Heart left ventricle (tissue), 16 donors: ENCODE measurements at places on chromosomes 6 and 20. TPM values are rescaled to one million over a fixed set of nuclear protein-coding genes. Genes with fewer than 3 reads are reported as not detected.

DNA sequence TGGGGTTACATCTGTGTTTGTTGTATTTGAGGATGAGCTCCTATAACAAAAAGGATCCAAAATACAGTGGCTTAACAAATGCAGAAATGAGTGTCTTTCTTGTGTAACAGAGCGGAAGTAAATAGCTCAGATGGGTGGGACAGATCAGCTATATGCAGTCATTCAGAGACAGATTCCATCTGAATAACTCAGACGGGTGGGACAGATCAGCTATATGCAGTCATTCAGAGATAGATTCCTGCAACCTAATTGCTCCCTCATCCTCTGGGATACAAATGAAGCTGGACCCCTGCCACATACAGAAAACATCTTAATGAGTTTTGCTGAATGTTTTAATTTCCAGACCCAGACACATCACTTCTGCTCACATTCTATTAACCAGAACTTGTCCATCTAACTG is 332.3 kb downstream of the BCKDHB start:
- H3K27ac ChIP-seq = no peak overlapping the region
- no peaks in the 10 kb centered on the region for H3K36me3 ChIP-seq
- no peaks in the 10 kb centered on the region for H3K4me1 ChIP-seq
- H3K4me3 ChIP-seq = no peak overlapping the region

- H3K27ac ChIP-seq = no peak overlapping the region
- no peak overlapping the region for H3K4me3 ChIP-seq
- H3K4me1 ChIP-seq = no peaks in the 10 kb centered on the region
- DNase-seq = no peak
- H3K27me3 ChIP-seq = no peaks in the 10 kb centered on the region
Measured at GRCh38 chr6:363909-364308, 27.6 kb upstream of the IRF4 start.

DNA sequence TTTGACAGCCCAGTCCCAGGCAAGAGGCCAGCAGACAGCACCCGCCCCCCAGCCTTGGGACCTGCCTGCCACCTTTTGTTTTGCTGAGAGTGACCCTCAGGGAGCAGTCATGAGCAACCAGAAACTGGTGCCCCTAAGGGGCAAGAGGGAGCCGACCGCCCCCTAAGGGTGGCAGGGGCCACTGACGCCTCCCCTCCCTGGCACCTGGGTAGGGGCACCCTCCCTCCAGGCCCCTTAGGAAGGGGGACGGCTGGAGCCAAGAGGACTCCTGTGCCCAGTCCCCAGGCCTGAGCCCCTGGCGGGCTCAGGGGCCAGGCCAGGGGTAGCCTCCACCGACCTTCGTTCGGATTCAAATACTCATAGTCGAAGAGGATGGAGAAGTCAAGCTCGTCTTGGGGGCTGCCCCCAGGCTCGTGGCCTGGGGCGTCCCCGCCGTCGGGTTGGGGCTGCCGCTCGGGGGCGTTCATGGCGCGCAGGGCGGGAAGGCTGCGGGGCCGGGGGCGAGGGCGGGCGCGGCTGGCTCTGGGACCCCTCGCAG is 417 bp downstream of the NFATC2 start:
- no peaks in the 10 kb centered on the region for H3K27me3 ChIP-seq
- DNase-seq = peak; percentile 63
- peaks cover 32% of the 10 kb centered on the region for H3K4me1 ChIP-seq
- peak overlapping the region; percentile 79 for H3K27ac ChIP-seq
- H3K4me3 ChIP-seq = peak overlapping the region; percentile 43

DNA sequence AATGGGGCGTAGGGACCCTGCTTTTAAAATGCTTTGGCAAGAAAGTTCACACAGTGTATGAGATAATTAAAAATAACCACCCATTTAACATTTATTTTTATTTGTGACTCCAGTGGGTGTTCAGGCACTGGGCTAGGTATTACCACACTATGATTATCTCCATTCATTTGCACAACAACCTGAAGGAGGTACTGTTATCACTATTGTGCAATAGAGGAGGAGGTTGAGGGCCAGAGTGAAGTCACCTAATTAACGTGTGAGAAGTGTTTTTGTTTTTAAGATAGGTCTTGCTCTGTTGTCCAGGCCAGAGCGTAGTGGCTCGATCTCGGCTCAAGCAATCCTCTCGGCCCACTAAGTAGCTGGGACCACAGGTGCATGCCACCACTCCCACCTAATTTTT is 29.2 kb downstream of the MAK start:
- no peak overlapping the region for H3K4me3 ChIP-seq
- no peaks in the 10 kb centered on the region for H3K27me3 ChIP-seq
- DNase-seq = no peak
- H3K27ac ChIP-seq = no peak overlapping the region
- no peaks in the 10 kb centered on the region for H3K36me3 ChIP-seq

GRCh38 chr20:20404633-20405032 is 36.7 kb downstream of the INSM1 start:
- H3K27ac ChIP-seq = no peak overlapping the region
- H3K4me3 ChIP-seq = no peak overlapping the region
- no peaks in the 10 kb centered on the region for H3K27me3 ChIP-seq
- DNase-seq = no peak
- H3K36me3 ChIP-seq = peaks cover 4% of the 10 kb centered on the region

DNA sequence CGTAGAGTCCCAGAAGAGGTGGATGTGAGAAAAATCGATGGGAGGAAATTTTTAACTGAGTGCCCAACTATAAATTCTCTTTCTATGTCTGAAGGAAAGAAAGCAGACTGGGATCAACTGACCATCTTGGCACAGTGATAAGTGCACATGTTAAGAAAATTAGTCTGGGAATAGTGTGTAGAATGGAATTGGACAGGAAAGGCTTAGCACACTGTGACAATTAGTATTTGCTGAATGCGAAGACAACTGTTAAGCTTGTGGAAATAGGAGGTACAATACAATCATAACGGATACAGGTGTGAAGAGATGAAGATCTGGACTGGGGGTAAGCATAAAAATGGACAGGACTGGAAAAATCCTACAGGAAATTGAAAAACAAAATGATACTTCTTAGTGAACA is 114.3 kb downstream of the FAM50B start:
- no peak overlapping the region for H3K4me3 ChIP-seq
- H3K36me3 ChIP-seq = no peaks in the 10 kb centered on the region
- no peak for DNase-seq
- H3K27ac ChIP-seq = peak overlapping the region; percentile 52
- no peaks in the 10 kb centered on the region for H3K27me3 ChIP-seq
- H3K4me1 ChIP-seq = peaks cover 25% of the 10 kb centered on the region

- no peak for DNase-seq
- no peaks in the 10 kb centered on the region for H3K36me3 ChIP-seq
- H3K4me3 ChIP-seq = no peak overlapping the region
- H3K4me1 ChIP-seq = no peaks in the 10 kb centered on the region
- no peaks in the 10 kb centered on the region for H3K27me3 ChIP-seq
Measured at GRCh38 chr20:7199861-7200260, 432.4 kb downstream of the BMP2 start.

DNA sequence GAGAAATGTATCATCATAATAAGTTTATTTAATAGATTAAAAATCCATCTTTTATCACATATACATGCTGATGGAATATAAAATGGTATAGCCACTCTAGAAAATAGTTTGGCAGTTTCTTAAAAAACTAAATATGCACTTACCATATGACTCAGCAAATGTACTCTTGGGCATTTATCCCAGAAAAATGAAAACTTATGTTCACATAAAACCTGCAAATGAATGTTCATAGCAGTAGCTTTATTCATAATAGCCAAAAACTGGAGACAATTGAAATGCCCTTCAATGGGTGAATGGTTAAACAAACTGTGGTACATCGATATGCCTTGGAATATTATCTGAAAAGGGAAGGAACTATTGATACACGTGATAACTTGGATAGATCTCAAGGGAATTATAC is 6.4 kb upstream of the NCOA7 start:
- H3K4me1 ChIP-seq = peaks cover 14% of the 10 kb centered on the region
- H3K4me3 ChIP-seq = no peak overlapping the region
- H3K36me3 ChIP-seq = no peaks in the 10 kb centered on the region
- no peaks in the 10 kb centered on the region for H3K27me3 ChIP-seq

GRCh38 chr20:10710991-10711775 is 37.4 kb upstream of the JAG1 start:
- no peak overlapping the region for H3K27ac ChIP-seq
- H3K4me1 ChIP-seq = peaks cover 2% of the 10 kb centered on the region
- H3K36me3 ChIP-seq = no peaks in the 10 kb centered on the region
- H3K4me3 ChIP-seq = no peak overlapping the region

DNA sequence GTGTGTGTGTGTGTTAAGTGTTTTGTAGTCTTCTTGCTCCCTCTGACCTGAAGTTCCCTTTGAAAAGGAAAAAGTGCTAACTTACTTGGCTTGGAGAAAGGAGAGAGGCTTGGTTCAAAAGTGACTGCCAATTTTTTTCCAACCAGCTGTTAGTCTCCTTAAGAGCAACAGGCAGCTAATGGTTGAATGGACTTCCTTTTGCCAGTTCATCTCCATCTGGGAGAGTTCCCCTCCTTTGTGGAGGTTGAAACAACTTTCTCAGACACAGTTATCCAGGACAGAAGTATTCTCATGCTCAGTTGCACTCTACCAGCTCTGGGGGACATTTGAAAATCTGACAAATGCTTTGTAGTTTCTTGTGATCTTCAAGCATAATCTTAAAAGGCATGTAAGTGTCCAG is 4.5 kb downstream of the RIPOR2 start:
- no peak for DNase-seq
- H3K27me3 ChIP-seq = no peaks in the 10 kb centered on the region
- no peak overlapping the region for H3K4me3 ChIP-seq

DNA sequence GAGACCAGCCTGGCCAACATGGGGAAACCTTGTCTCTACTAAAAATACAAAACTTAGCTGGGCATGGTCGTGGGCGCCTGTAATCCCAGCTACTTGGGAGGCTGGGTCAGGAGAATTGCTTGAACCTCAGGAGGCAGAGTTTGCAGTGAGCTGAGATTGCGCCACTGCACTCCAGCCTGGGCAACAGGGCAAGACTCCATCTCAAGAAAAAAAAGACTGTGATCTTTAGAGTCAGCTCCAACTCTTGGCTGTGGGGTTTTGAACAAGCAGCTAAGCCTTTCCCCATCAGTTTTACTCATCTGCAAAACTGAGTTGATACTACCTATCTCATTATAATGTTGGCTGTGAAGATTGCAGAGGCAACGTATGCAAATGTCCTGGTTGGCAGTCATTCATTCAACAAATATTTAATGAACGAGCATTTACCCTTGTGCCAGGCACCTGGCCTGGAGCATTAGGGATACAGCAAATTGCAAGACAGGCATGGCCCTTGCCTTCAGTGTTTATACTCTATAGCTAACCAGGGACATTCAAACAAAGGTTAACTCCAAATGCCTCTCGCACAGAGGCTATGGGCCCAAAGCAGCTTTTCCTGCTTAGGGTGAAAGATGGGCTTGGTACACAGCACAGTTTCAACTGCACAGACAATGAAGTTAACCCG is 37.8 kb downstream of the ILRUN start:
- H3K27me3 ChIP-seq = no peaks in the 10 kb centered on the region
- DNase-seq = no peak
- H3K27ac ChIP-seq = peak overlapping the region; percentile 98
- peaks cover 48% of the 10 kb centered on the region for H3K4me1 ChIP-seq
- no peak overlapping the region for H3K4me3 ChIP-seq
- peaks cover 7% of the 10 kb centered on the region for H3K36me3 ChIP-seq

DNA sequence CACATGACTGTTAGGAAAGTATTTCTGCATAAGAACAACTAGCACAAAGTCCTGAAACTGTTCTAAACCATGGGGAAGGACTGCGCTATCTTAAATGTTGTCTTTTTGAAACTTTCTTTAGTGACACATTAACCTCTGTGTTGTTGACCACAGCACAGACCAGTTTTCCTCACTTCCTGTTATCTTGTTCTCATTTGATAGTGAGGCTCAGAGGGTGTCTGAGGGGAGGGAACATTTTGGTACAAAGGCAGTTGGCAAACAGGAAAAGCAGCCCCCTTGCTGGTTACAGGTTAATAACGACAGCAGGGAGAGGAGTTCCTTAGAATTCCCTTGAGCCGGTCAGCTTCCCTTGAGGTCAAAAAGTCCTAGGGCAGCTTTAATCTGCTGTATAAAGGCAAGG is 143.5 kb upstream of the BMP2 start:
- H3K4me3 ChIP-seq = no peak overlapping the region
- no peak overlapping the region for H3K27ac ChIP-seq
- H3K36me3 ChIP-seq = no peaks in the 10 kb centered on the region
- H3K4me1 ChIP-seq = no peaks in the 10 kb centered on the region
- DNase-seq = no peak

DNA sequence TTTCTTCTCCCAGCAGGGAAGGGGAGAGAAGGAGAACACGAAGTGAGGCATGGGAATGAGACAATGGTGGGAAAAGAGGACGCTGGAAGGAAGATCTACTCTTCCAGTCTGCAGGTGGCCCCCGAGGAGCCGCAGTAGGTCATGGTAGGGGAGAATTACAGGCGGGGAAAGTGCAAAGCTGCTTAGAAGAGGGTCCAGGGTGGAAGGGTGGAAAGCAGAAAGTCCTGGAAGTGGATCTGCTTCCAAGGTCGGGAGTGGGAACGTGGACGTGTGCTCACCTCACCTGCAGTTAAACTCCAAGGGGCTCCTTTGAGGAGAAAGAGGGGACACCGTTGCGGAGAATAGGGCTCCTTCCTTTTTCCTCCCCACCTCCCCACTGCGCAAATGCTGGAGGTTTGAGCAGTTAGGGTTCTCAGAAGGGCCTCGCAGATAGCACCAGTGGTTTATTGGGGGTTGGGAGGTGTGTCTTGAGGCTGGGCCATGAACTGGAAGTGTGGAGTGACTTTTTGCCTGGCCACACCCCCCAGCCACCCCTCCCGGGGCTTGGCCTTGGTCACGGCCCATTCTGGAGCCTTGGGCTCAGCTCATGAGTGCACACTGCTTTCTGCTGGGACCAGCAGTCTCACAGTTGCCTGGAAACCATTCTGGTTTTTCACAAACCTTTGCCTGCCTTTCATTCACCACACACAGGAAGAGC is 100.4 kb upstream of the MLN start:
- H3K27ac ChIP-seq = no peak overlapping the region
- H3K27me3 ChIP-seq = peaks cover 22% of the 10 kb centered on the region
- no peaks in the 10 kb centered on the region for H3K36me3 ChIP-seq
- peaks cover 19% of the 10 kb centered on the region for H3K4me1 ChIP-seq
- H3K4me3 ChIP-seq = no peak overlapping the region

- H3K27me3 ChIP-seq = no peaks in the 10 kb centered on the region
- H3K4me3 ChIP-seq = no peak overlapping the region
- DNase-seq = no peak
- H3K4me1 ChIP-seq = no peaks in the 10 kb centered on the region
Measured at GRCh38 chr6:142026471-142026870, 106.3 kb upstream of the GJE1 start.

Gene MAFB
- 7.8 TPM for total RNA-seq

Gene TP53INP2
- total RNA-seq = 162 TPM

Gene ME1
- 15.2 TPM for total RNA-seq

Gene DNPH1
- total RNA-seq = 23.7 TPM

Gene PBOV1
- total RNA-seq = not detected

Gene TSBP1
- total RNA-seq = not detected

Gene WFDC6
- not detected for total RNA-seq

Gene TREM1
- 11.8 TPM for total RNA-seq

Gene SLC35F1
- 10.2 TPM for total RNA-seq

Gene LHFPL5
- total RNA-seq = not detected
